ENCODE measurements at places on chromosomes 3 and 15. TPM values are rescaled to one million over a fixed set of nuclear protein-coding genes. Genes with fewer than 3 reads are reported as not detected.

The PTX3 gene
- 1.2 TPM for total RNA-seq

The SPATA12 gene
- 0.29 TPM for total RNA-seq

The PLA2G4B gene
- 1.6 TPM for total RNA-seq

The BNC1 gene
- total RNA-seq = 0.65 TPM

The CHRNA5 gene
- total RNA-seq = 29.3 TPM

The GPR149 gene
- not detected for total RNA-seq

The MKRN3 gene
- total RNA-seq = 2.0 TPM

The GP9 gene
- not detected for total RNA-seq

The IL17RD gene
- total RNA-seq = 0.97 TPM

The ZNF662 gene
- total RNA-seq = not detected

The LIPH gene
- 4.3 TPM for total RNA-seq

The C3orf49 gene
- total RNA-seq = not detected

The GHSR gene
- not detected for total RNA-seq

The SQOR gene
- total RNA-seq = 74.9 TPM

The SLITRK3 gene
- not detected for total RNA-seq

The SLCO3A1 gene
- total RNA-seq = 22.7 TPM

The WDR76 gene
- 11.1 TPM for total RNA-seq

The NME9 gene
- not detected for total RNA-seq

The CPLX3 gene
- not detected for total RNA-seq

The ST3GAL6 gene
- total RNA-seq = 0.68 TPM

The NKTR gene
- 9.9 TPM for total RNA-seq

The EOMES gene
- 0.46 TPM for total RNA-seq

The KLHL6 gene
- total RNA-seq = not detected

The ABHD14A gene
- 15.9 TPM for total RNA-seq

The ABHD17C gene
- 25.7 TPM for total RNA-seq

The RASL12 gene
- total RNA-seq = 0.18 TPM

The PRICKLE2 gene
- 2.2 TPM for total RNA-seq

The CKMT1B gene
- total RNA-seq = 3.4 TPM

The CCNB2 gene
- total RNA-seq = 91.9 TPM

The C2CD4B gene
- total RNA-seq = 0.37 TPM

The STX19 gene
- total RNA-seq = 0.13 TPM

The THSD4 gene
- 25.8 TPM for total RNA-seq

The FMN1 gene
- total RNA-seq = 0.46 TPM

The SH3GL3 gene
- total RNA-seq = 0.25 TPM

The MST1R gene
- 6.1 TPM for total RNA-seq

The CCRL2 gene
- not detected for total RNA-seq

The PDZRN3 gene
- total RNA-seq = not detected

The GPR62 gene
- not detected for total RNA-seq

The AHSG gene
- total RNA-seq = not detected
